MCF 10A (cell line): ENCODE measurements at places on chromosomes 1 and 21. TPM values are rescaled to one million over a fixed set of nuclear protein-coding genes. Genes with fewer than 3 reads are reported as not detected.

DNA sequence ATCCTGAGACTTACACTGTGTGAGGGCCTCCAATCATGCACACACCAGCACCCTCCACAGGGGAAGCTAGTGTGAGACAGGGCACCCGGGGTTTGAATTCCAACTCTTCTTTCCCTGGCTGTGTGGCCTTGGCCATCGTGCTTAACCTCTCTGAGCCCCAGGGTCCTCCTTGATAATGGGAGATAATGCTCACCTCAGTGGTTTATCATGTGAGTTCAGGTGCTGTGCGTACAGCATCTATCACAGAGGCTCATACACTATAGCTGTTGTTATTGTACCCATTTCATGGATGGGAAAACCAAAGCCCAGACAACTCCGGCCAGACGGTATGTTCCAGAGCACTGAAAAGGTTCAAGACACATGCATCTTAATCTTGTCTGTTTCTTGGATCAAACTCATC is 16.0 kb upstream of the UBXN10 start:
- H3K27me3 ChIP-seq = no peaks in the 10 kb centered on the region
- H3K4me3 ChIP-seq = no peak overlapping the region
- H3K36me3 ChIP-seq = no peaks in the 10 kb centered on the region
- DNase-seq = no peak

DNA sequence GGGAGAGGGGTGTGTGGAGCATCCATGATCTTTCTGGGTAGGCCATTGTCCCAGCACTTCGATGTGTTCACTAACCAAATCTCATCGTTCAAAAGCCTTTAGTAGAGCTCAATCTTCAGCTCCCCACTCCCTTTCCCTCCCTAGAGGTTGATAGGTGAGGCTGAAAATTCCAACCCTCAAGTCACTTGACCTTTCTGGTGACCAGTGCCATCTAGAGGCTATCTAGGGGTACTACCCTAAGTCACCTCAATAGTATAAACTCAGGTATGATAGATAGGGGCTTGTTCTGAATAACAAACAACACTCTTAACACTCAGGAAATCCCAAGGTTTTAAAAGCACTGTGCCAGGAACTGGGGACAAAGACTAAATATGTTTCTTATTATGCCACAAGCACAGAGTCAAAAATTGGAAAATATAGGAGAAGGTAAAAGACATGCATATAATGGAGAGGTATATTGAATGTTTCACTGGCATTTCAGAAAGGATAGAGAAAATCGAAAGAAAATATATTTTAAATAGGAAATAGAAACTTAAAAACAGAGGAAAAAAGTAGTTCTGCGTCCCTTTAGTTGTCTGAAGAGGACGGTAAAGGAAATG is 42.9 kb upstream of the CD53 start:
- DNase-seq = peak; percentile 62
- H3K27ac ChIP-seq = no peak overlapping the region
- H3K4me1 ChIP-seq = no peaks in the 10 kb centered on the region
- no peaks in the 10 kb centered on the region for H3K36me3 ChIP-seq

GRCh38 chr1:201228011-201228983 is 37.7 kb downstream of the IGFN1 start:
- no peaks in the 10 kb centered on the region for H3K27me3 ChIP-seq
- H3K27ac ChIP-seq = no peak overlapping the region
- H3K4me1 ChIP-seq = peaks cover 10% of the 10 kb centered on the region
- no peaks in the 10 kb centered on the region for H3K36me3 ChIP-seq

- no peak overlapping the region for H3K27ac ChIP-seq
- H3K27me3 ChIP-seq = no peaks in the 10 kb centered on the region
- no peaks in the 10 kb centered on the region for H3K36me3 ChIP-seq
- no peaks in the 10 kb centered on the region for H3K4me1 ChIP-seq
- H3K4me3 ChIP-seq = no peak overlapping the region
Observed at GRCh38 chr1:89339039-89339438, 24.8 kb upstream of the GBP6 start.

DNA sequence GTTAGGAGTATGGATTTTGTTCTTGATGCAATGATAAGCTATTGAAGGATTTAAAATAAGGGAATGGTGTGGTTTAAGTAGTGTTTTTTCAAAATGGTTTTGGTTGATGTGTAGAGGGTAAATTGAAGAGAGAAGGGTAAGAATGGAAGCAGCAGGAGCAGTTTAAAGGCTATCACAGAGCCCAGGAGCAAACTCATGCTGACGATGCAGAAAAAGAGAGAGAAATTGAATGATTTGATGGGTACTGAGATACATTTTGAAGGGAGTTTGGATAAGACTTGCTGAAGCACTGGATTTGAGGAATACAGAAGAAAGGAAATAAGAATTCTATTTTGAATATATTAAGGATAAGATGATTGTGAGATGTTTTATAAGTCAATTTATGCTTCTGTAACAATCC is 300.8 kb upstream of the LYPLAL1 start:
- DNase-seq = no peak
- H3K27me3 ChIP-seq = no peaks in the 10 kb centered on the region
- no peak overlapping the region for H3K4me3 ChIP-seq
- H3K4me1 ChIP-seq = peaks cover 6% of the 10 kb centered on the region

- no peak overlapping the region for H3K27ac ChIP-seq
- no peaks in the 10 kb centered on the region for H3K27me3 ChIP-seq
- no peaks in the 10 kb centered on the region for H3K36me3 ChIP-seq
- no peak overlapping the region for H3K4me3 ChIP-seq
Observed at GRCh38 chr1:189499736-189500135, 977.9 kb downstream of the BRINP3 start.

DNA sequence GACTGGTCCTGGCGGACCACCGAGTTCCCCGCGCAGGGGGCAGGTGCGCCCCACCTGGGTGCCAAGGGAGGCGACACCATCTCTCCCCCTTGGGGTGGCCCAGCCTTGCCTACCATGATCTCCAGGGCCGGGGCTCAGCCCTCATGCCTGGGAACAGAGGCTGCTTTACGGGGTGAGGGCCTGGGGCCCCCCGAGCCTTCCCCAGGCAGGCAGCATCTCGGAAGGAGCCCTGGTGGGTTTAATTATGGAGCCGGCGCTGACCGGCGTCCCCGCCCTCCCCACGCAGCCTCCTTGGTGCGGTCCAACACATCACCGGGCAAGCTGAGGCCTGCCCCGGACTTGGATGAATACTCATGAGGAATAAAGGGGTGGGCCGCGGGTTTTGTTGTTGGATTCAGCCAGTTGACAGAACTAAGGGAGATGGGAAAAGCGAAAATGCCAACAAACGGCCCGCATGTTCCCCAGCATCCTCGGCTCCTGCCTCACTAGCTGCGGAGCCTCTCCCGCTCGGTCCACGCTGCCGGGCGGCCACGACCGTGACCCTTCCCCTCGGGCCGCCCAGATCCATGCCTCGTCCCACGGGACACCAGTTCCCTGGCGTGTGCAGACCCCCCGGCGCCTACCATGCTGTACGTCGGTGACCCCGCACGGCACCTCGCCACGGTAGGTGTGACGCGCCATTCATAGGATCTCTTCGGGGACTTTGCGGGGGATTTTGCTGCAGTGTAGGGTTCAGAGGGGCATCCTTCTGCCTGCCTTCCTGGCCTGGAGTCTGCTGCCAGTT is 38.2 kb downstream of the TP73 start:
- H3K4me3 ChIP-seq = peak overlapping the region; percentile 56
- peaks cover 7% of the 10 kb centered on the region for H3K36me3 ChIP-seq
- peak overlapping the region; percentile 35 for H3K27ac ChIP-seq
- no peaks in the 10 kb centered on the region for H3K27me3 ChIP-seq
- peak; percentile 78 for DNase-seq

DNA sequence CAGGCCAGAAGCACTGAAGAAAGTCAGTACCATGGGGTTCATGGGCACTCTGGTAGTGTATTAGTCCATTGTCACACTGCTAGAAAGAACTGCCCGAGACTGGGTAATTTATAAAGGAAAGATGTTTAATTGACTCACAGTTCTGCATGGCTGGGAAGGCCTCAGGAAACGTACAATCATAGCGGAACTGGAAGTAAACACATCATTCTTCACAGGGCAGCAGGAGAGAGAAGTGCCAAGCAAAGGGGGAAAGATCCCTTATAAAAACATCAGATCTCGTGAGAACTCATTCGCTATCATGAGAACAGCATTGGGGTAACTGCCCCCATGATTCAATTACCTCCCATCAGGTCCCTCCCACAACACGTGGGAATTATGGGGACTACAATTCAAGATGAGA is 20.2 kb upstream of the ROR1 start:
- no peak for DNase-seq
- no peak overlapping the region for H3K4me3 ChIP-seq
- H3K36me3 ChIP-seq = no peaks in the 10 kb centered on the region
- H3K4me1 ChIP-seq = peaks cover 5% of the 10 kb centered on the region
- no peak overlapping the region for H3K27ac ChIP-seq

DNA sequence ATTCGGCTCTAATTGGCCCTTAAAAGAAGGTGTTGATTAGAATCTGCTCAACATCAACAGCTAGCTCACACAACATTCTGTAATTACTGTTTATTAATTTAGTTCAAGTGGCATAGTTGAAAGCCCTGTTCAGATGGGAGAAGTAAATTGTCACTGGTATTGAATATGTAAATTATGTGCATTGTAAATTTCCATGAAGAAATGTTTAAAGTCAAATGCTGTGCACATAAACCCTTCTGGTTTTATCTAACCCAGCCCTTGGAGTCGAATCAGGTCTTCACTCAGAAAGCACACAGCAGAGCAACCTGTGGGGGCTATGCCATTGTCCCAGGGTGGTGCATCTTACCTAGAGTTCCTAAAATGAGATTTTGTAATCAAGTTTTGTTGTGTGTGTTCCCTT is 65.4 kb upstream of the LMO4 start:
- H3K27me3 ChIP-seq = no peaks in the 10 kb centered on the region
- DNase-seq = no peak
- no peaks in the 10 kb centered on the region for H3K4me1 ChIP-seq
- H3K4me3 ChIP-seq = no peak overlapping the region

DNA sequence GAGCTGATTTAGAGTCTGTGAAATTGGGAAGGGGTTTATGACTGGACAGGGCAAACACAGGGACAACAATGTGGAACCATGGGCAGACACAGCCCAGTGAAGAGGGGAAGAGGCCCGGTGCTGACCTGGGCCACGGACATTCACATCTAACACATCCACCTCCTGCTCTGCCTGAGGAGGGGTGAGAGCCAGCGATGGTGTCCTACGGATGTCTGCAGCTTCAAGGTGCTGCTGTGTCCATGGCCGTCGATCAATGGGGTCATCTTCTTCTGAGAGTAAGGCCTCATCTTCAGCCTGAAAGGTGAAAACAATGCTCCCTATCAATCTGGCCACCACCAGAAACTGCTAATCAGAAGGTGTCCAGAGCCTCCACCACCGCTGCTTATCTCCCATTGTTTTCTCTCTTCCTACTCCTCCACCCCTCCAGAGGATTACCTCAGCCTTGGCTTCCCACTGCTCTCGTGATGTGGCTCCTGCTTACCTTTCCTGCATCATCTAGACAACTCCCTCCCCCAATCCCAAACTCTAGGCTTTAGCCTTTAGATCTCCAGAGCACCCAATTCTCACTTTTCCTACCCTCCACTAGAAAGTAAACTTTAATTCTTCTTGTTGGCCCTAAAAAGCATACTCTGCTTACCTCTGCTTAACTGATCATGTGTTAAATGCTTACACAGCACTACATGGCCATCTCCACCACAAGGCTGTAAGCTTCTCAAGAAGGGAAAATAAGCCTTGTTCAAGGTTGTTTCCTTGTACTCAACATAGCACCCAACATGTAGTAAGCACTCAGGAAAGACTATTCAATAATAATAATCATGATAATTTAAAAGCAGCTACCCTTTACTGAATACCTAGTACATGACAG is 24.0 kb upstream of the ADAM30 start:
- H3K27ac ChIP-seq = no peak overlapping the region
- no peak overlapping the region for H3K4me3 ChIP-seq
- no peaks in the 10 kb centered on the region for H3K27me3 ChIP-seq
- H3K36me3 ChIP-seq = peaks cover 92% of the 10 kb centered on the region
- peaks cover 7% of the 10 kb centered on the region for H3K4me1 ChIP-seq

- H3K4me1 ChIP-seq = peaks cover 14% of the 10 kb centered on the region
- H3K36me3 ChIP-seq = no peaks in the 10 kb centered on the region
- H3K27ac ChIP-seq = no peak overlapping the region
- H3K4me3 ChIP-seq = no peak overlapping the region
- H3K27me3 ChIP-seq = no peaks in the 10 kb centered on the region
Observed at GRCh38 chr1:214920337-214920736, 162.2 kb upstream of the KCNK2 start.

- no peak overlapping the region for H3K4me3 ChIP-seq
- H3K27me3 ChIP-seq = no peaks in the 10 kb centered on the region
- DNase-seq = peak; percentile 87
- H3K36me3 ChIP-seq = no peaks in the 10 kb centered on the region
- peak overlapping the region; percentile 83 for H3K27ac ChIP-seq
- peaks cover 33% of the 10 kb centered on the region for H3K4me1 ChIP-seq
Observed at GRCh38 chr1:93738075-93738622, 56.5 kb upstream of the BCAR3 start.

Gene C1orf141
- not detected in 2 replicates for total RNA-seq

Gene DENND2D
- 3.9 and 6.0 TPM in 2 replicates for total RNA-seq

Gene OPRD1
- not detected in 2 replicates for total RNA-seq

Gene TNFSF4
- 0.23 and 0.74 TPM in 2 replicates for total RNA-seq

Gene EIF3I
- 253 and 259 TPM in 2 replicates for total RNA-seq

Gene UBL4B
- not detected in 2 replicates for total RNA-seq

Gene WARS2
- 17.4 and 27.7 TPM in 2 replicates for total RNA-seq

Gene LEFTY1
- total RNA-seq = not detected in 2 replicates

Gene OR4F16
- not detected in 2 replicates for total RNA-seq
